ENCODE measurements at places on chromosomes 6 and 20. TPM values are rescaled to one million over a fixed set of nuclear protein-coding genes. Genes with fewer than 3 reads are reported as not detected.
A peak's percentile ranks its signal among the peaks of the same experiment; 100 is the strongest.

The LY6G5B gene
- 11.3 TPM for total RNA-seq

The PTCHD4 gene
- total RNA-seq = not detected

- no peaks in the 10 kb centered on the region for H3K36me3 ChIP-seq
- H3K27ac ChIP-seq = no peak overlapping the region
- no peak overlapping the region for H3K4me3 ChIP-seq
- DNase-seq = no peak
Observed at GRCh38 chr6:94414041-94414440, 994.7 kb upstream of the EPHA7 start.

DNA sequence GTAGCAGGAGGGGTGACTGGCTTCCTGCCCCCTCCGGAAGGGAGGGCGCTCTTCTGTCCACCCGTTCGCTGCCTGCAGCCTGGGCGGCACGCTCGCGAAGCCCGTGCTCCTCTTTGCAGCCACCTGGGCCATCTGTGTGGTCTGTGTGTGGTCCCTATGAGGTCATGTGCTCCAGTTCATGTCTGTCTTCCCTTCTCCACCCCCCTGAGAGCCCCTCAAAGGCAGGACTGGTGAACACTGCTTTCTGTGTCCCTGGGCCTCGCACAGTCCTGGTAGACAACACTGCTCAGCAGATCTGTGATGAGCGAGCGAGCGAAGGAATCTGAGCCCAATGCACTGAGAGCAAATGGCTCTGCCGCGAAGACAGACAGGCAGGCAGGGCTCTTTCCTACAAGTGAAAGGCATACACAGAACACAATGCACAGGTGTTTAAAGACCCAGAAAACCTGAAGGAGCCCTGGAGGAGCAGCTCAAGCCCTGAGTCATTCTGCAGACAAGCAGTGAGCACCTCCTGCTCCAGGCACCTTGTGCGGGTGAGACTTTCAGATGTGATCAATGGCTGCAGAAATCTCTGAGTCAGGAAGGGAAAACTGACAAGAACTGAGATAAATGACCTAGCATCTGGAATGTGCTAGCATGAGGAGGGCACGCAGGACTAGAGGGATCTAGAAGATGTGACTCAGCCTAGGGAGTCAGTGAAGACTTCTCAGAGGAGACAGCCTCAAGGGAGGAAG lies 27.1 kb downstream of the PPP1R3G start:
- no peak overlapping the region for H3K27ac ChIP-seq
- H3K4me3 ChIP-seq = no peak overlapping the region
- no peaks in the 10 kb centered on the region for H3K4me1 ChIP-seq
- no peaks in the 10 kb centered on the region for H3K27me3 ChIP-seq
- no peak for DNase-seq
- H3K36me3 ChIP-seq = peaks cover 2% of the 10 kb centered on the region

DNA sequence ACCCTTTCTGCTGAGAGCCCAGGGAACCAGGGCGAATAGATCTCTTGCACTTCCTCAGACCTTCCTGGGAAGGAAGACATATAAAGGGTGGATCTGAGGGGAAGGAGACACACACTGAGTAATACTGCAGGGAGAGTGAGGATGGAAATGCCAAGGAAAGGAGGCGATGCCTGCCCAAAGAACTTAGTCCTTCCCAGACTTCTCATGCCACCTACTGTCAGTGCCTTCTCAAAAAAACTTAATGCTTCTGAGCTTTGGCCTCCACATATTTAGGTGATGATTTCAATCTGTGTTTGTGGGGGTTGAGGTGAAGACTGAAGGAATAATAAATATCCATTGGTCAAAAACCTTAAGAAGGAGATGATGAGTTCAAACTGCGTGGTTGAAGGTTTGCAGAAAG lies 9.7 kb downstream of the BTN3A1 start:
- H3K4me3 ChIP-seq = no peak overlapping the region
- peaks cover 16% of the 10 kb centered on the region for H3K4me1 ChIP-seq
- H3K36me3 ChIP-seq = peaks cover 52% of the 10 kb centered on the region
- H3K27me3 ChIP-seq = no peaks in the 10 kb centered on the region
- H3K27ac ChIP-seq = no peak overlapping the region

GRCh38 chr20:35283441-35284266 lies 918 bp downstream of the EIF6 start:
- H3K4me3 ChIP-seq = peak overlapping the region; percentile 81
- H3K4me1 ChIP-seq = peaks cover 23% of the 10 kb centered on the region
- DNase-seq = peak; percentile 58
- H3K36me3 ChIP-seq = peaks cover 42% of the 10 kb centered on the region
- H3K27ac ChIP-seq = peak overlapping the region; percentile 91

Data from activated CD4-positive, alpha-beta T cell treated with anti-CD3 and anti-CD28 coated beads for 36 hours (primary cell).